Right lobe of liver (tissue), 6 donors: ENCODE measurements at places on chromosomes 2 and 18.

DNA sequence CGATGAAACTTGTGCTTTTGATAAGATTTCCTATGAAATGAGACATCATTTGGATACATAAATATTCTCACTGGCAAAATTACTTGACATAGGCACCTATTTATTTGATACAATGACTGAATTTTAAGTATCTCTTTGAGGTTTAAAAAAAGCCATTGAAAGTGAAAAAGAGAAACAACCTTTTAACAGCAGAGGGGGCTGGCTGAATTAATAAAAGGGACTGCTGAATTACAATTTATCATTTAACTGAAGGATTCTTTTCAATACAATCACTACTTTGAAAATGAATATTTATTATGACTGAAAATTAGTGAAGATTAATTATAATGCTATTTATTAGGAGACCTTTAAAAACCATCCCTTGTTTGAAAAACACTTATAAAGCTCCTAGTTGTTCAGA is 335.3 kb downstream of the DLGAP1 start:
- no peak for DNase-seq

- DNase-seq = no peak
These were observed 150.1 kb upstream of the DLGAP1 start for GRCh38 chr18:4605212-4605611.

DNA sequence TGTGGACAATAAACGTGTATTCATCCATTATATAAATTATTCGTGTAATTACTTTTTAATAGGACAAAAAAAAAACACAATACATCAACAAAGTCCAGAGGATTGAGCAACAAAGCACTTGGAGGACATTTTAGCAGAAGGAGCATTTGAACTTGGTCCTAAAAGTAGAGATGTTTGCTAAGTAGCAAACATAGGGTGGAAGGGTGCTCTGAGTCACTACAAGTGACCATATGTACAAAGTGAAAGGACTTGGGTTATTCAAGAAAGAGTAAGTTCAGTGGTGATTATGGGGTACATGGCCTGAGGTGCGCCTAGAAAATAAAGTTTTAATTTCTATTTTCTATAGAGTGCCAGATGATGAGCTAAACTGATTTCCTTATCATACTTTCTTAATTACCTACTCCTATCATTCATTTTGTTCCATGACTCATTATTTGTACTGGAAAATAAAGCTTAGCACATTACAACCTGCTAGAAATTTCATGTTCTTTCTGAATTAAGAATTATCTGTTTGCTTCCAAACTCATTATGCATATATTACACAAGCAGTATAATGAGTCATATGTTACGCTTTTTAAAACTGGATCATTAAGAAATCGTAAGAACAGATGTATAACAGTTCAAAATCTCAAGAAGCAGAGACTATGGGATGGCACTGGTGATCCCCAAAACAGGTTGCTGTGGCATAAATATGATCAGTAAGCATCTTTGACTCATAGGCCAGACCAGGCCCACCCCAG is 13.1 kb upstream of the PPP1R1C start:
- no peak for DNase-seq

- no peak for DNase-seq
These were observed 12.7 kb downstream of the CATIP start for GRCh38 chr2:218369330-218369729.
